ENCODE measurements at places on chromosomes 12 and 14.

DNA sequence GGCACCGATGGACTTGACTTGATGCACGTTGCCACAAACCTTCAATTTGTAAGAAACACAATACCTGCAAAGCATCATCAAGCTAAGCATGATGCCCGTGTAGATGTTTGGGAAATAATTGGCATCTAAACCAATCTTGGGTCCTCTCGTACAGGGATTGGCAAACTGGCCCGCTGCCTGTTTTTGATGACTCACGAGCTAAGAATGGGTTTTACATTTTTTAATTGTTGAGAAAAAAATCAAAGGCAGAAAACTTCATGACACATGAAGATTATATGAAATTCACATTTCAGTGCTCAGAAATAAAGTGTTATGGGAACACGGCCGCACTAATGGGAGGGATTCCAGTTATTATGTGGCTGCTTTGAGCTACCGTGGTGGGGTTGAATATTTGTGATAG, 10.9 kb downstream of the MTA1 start:
- DNase-seq, result no peak

DNA sequence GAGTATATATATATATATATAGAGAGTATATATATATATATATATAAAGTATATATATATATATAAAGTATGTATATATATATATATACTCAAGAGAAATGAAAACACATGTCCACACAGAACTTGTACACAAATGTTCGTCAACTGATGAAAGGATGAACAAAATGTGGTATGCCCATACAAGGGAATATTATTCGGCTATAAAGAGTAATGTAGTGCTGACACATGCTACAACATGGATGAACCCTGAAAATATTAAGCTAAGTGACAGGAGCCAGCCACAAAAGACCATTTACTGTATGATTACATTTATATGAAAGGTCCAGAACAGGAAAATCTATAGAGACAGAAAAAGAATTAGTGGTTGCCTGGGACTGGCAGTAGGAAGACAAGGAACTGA, 19.5 kb downstream of the LIMA1 start:
- no peak for DNase-seq

GRCh38 chr12:119994892-119995658, 6.0 kb downstream of the BICDL1 start:
- DNase-seq, result no peak

DNA sequence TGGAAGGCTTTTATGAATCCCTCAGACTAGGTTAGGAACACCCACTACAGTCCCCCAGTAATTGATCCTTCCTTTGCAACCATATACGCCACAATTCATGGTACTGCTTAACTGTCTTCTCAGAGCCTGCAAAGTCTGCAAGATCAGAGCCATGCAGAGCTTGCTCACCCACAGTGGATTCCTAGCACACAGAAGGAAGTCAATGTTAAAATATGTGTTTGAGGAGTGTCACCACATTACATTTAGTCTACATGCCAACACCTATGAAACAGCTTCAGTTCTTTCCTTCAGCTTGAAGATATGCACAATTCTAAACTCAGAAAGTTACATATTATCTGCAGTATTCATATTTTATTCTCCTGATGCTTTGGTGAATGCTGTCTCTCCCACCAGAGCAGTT, 138.5 kb downstream of the NDUFA12 start:
- DNase-seq, result no peak

DNA sequence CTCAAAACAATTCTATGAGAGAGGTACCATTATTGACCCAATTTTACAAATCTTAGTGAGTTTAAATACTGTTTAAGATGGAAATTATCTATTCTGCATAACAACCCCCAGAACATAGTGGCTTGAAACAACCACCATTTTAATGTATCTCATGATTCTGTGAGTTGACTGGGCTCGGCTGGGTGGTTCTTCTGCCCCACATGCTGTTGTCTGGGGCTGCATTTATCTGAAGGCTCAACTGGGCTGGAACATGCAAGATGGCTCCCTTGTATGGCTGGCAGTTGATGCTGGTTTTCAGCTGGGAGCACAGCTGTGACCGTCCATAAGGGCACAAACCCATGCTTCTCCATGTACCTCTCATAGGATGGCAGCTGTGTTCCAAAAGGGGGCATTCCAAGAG, 82.2 kb downstream of the DRAM1 start:
- DNase-seq, result no peak

DNA sequence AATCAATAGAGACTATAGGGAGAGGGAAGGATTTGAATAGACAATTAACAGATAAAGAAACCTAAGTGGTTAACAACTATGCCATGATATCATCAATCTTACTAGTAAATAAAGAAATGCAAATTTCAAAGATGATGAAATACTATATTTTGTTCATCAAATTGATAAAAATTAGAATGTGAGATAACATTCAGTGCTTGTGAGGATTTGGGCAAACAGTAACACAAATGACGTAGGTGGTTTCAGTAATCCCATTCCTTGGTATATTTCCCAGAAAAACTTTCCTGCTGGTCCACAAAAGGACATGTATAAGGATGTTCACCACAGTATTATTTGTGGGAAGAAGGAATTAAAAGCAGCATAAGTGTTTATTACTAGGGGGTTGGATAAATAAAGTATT, 136.0 kb downstream of the ERC1 start:
- DNase-seq, result no peak

DNA sequence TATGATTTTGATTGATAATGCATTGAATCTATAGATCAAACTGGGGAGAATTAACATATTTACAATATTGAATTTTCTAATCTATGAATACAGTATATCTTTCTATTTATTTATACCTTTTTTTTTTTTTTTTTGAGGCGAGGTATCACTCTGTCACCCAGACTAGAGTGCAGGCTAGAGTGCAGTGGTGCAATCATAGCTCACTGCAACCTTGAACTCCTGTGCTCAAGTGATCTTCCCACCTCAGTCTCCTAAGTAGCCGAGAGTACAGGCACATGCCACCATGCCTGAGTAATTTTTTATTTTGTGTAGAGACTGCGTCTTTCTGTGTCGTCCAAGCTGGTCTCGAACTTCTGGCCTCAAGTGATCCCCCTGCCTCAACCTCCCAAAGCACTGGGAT, 20.4 kb downstream of the LTBR start:
- no peak for DNase-seq

GRCh38 chr14:65080960-65081747, 21.2 kb downstream of the MAX start:
- no peak for DNase-seq
